ENCODE measurements at places on chromosomes 11 and 22. TPM values are rescaled to one million over a fixed set of nuclear protein-coding genes. Genes with fewer than 3 reads are reported as not detected.

DNA sequence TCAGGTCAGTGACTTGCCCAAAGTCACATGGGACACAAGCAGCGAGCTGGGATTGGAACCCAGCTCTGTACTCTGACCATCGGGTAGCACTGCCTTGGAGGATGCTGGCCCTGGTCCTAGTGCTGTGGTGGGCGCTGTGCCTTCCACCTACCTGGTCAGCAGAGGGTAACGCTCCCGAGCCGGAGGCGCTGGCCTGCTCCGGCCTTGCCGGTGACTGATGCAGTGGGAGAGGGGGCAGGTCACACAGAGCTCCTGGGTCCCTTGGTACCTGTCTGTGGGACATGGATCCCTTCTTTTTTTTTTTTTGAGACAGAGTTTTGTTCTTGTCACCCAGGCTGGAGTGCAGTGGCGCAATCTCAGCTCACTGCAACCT lies 43.0 kb downstream of the CACNA1I start:
- DNase-seq = no peak

DNA sequence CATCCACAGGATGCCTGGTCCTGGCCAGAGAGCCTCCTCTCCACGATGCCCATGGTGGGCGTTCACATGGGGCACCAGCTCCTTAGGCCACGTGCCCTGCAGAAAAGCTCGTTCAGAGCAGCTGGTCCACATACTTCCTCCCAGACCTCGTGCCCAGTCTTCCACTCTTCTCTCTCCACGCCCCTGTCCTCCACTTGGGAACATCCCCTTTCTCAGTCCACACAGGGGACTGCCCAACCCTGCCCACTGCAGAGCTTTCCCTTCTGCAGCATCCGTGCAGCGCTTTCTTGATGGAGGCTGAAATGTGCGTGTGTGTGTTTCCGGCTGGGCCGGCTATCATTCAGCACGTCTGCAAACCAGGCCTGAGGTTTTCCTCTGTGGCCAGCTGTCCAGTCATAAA lies 11.3 kb downstream of the TPCN2 start:
- DNase-seq = no peak

DNA sequence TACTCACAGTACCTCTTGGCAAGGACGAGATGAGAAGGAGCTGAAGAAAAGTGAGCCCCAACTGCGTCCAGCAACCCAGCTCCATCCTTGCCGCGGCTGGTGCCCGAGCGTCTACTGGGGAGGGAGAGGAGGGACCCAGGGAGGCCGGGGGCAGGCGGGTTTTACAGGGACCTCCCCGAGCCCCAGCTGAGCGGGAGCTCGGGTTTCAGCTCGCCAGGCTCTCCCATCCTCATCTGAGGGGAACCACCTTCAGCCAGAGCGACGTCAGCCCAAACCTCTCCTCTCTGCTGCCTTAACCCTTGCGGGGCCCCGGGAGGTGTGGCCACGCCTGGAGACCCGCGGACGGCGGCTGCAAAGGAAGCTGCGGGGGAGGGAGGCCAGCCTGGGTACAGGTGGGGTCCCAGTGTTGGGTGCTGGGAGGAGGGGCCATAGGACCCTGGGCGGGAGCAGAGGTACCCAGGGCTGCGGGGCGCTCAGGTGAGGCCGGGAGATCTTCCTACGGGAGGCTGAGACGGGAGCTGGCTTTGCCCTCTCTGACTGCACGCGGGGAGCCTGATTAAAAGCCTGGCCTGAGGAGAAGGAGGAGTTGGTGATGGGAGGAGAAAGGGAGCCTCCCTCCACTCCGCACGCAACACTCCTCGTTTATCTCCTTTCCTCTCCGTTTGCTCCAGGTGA lies at the start of gene PAMR1:
TSS of gene PAMR1 (minus strand) at position 116 of the 675 bp plus-strand sequence. CDS start at position 85, 31 bp downstream.
- DNase-seq = peak; percentile 29

Gene SLC35F2
- 0.33 TPM for total RNA-seq

- DNase-seq = peak; percentile 56
Measured at GRCh38 chr22:29689880-29690213, 30.0 kb upstream of the CABP7 start.

Gene TEF
- total RNA-seq = 10.9 TPM

Gene ST3GAL4
- total RNA-seq = 7.5 TPM

Gene NCR3LG1
- total RNA-seq = under 0.01 TPM

- DNase-seq = no peak
Measured at GRCh38 chr11:128235426-128235825, 351.9 kb downstream of the ETS1 start.

Gene CARD16
- total RNA-seq = 6.0 TPM

DNA sequence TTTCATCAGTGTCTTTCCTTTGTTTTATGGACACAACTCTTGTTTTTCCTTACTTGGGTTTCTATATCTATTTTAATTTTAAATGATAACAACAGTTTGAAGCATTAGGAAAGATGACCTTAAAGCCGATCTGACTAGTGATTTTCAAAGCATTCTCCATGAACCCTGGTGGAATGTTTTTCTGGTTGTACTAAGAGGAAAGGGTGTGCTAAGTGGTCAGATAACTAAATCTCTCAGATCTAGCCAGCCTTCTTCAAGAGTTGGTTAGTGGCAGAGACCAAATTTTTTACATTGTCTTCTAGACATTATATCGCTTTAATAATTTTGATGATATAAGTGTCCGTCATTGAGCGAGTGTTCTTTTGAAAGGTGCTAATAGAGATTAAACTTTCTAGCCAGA lies 134.4 kb downstream of the METTL15 start:
- DNase-seq = no peak
